Amygdala (tissue), 56 donors: ENCODE measurements at places on chromosomes 2 and 18.

- DNase-seq: no peak
Observed at GRCh38 chr2:54960164-54960563, 90.1 kb downstream of the RTN4 start.

DNA sequence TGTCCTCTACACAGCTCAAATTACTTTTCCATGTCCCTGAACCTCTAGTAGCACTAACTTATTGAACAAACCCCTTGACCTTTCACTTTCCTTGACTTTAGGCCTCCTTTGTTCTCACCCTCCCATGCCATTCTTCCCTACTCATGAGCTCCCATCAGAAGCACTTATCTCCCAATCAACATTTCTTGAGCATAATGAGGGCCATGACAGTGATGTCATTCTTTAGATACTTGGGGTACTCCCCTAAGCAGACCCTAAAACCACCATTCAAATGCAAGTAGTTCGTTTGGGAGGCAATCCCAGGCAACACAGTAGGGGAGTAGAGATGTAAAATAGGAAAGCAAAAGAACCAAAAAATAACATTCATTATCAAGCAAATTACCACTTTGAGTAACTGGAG, 115.9 kb upstream of the ARHGAP28 start:
- DNase-seq: no peak

DNA sequence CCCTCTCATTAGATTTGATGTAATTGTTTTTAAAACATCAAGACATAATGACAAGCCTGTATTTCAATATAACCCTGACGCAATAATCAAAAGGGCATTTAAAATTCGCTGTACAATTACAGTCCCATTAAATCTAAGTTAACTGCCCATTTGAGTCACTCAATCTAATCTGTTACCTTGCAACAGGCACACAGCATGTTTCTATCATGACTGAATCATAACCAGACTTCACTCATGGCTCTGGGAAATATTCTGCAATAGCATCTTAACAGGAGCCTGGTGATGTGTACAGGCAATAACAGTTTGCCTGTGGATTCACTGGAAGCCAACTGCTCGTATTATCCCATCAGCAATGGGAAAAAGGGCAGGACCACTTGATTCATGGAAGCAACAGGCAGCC, 142.3 kb upstream of the NCKAP5 start:
- no peak for DNase-seq

DNA sequence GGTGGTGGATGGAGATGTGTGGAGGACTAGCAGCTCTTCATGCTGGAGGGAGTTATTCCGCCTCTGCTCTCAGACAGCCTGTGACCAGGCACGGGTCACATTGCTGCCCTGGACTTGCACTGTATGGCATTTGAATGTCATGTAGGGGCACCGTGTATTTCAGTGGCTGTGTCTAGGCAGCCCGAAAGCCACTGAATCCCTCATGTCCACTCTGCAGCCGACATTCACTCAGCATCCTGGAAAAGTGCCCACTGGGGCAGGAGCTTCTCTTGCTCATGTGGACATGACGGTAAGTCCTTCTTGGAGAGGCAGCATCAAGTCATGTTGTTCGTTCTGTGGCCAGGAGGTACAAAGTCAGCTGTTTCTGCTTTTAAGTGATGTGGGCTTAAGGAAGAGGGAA, 127.9 kb downstream of the SH3RF3 start:
- no peak for DNase-seq
